ENCODE measurements at places on chromosomes 7 and 10. TPM values are rescaled to one million over a fixed set of nuclear protein-coding genes. Genes with fewer than 3 reads are reported as not detected.

- no peak for DNase-seq
Measured at GRCh38 chr10:29703271-29703670, 68.5 kb upstream of the SVIL start.

DNA sequence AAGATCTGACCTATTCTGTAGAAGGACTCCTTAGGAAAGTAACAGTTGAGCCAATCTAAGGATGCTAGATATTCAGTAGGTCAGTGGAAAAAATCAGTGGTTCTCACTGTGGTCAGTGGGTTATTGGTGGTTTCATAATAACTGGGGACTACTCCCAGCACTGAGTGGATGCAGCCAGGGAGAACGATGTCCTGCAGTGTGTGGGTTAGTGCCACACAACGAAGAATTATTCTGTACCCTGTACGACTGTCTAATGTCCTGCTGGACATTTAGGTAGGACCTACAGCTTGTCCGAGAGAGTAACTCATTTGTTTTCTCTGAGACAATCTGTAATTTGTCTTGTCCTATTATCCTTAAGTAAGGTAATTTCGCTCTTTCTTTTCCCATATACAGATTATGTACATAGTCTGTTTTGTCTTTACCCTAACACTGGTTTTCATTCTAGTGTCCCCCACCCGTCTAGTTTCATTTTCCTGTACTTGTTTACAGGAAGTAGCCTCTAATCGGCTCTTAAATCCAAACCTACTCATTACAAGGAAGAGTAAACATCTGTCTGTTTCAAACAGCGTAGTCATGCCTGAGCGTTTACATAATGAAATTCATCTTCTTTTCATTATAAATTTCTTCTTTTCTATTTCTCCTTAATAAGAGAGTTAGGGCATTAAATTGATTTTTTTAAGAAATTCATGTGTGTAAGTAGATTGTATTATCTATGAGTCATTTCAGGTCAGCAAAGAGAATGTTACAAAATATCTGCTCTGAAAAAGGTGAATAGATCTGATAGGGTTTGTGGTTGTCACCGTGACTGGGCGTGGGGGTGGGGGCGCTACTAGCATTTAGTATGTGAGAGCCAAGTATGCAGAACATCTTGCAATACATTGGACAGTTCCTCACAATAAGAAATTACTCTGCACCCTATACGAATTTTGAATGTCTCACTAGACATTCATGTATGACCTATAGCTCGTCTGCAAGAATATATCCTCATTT, 8.3 kb upstream of the ZC3HAV1L start:
- peak; percentile 74 for DNase-seq

DNA sequence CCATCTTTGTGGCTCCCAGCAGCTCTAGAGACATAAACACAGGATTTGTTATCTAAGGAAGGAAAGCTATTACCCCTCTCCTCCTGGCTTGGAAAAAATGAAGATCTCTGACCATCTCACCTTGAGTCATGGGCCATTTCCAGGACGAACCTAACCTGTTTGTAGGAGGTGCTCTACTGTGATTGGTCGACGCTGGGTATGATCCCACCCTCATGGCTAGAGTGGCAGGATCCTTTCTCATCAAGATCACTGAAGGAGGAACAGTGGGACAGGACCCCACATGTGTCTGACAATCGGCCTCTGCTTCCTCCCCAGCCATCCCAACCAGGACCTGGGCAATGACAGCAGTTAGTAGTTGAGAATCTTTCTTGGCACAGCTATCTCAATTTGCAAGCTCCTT, 144.1 kb downstream of the EMX2 start:
- DNase-seq: no peak

GRCh38 chr10:120508393-120508792, 51.4 kb downstream of the PLPP4 start:
- no peak for DNase-seq

DNA sequence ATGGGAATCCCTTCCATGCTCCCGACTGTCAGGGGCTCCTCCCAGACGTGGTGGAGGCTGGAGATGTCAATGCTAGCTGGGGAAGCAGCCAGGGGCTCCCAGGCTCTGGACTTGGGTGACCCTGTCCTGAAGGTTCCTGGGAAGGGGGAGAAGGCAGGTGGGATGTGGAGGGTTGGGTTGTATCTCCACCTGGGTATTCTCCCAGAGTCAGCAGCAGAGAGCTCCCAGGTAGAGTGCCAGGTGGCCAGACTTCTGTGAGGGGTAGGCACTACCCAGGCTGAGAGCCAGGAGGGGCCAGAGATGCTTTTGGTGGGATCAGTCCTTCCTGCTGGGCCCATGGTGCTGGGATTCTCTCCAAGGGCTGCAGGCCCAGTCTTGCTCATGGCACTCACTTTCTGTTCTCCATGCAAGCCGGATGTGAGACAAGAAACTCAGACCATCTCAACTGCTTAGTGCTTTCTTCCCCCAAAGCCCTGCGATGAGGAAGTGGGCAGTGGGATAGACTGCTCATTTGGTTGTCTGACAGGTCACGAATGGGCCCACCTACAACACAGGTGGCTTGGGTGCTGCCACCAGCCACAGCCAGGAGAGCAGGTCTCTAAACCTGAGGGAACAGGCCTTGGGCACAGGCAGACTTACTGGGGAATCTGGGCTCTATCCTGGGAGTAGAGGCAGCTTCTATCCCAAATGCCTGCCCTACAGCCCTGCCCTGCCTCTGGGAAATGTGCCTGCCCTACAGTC, 52.5 kb upstream of the CAMK2B start:
- DNase-seq: no peak

GRCh38 chr7:76296743-76297740, 5.4 kb upstream of the HSPB1 start:
- DNase-seq: no peak

- no peak for DNase-seq
Measured at GRCh38 chr10:74841265-74841973, 15.0 kb downstream of the KAT6B start.

GRCh38 chr7:134388336-134389019, 70.4 kb downstream of the AKR1B1 start:
- no peak for DNase-seq

GRCh38 chr10:17792991-17793390, 16.2 kb upstream of the MRC1 start:
- no peak for DNase-seq

GRCh38 chr7:80197627-80198026, 63.0 kb downstream of the GNAI1 start:
- DNase-seq: no peak

DNA sequence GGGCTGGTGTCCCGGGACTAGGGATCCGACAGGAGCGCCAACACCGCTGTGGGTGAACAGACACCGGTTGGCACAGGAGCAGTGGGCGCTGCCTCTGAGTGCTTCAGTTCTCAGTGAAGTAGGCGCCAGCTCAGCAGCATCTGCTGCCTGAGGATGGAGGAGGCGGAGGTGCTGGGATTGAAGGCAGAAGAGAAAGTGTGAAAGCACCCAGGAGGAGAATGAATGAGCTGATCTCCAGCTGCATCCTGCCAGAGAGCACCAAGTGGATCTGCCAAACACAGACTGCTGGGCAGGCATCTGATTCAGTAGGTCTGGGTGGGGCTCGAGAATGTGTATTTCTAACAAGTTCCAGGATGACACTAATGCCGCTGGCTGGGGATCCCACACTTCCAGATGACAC, 74.5 kb downstream of the LANCL2 start:
- DNase-seq: no peak

DNA sequence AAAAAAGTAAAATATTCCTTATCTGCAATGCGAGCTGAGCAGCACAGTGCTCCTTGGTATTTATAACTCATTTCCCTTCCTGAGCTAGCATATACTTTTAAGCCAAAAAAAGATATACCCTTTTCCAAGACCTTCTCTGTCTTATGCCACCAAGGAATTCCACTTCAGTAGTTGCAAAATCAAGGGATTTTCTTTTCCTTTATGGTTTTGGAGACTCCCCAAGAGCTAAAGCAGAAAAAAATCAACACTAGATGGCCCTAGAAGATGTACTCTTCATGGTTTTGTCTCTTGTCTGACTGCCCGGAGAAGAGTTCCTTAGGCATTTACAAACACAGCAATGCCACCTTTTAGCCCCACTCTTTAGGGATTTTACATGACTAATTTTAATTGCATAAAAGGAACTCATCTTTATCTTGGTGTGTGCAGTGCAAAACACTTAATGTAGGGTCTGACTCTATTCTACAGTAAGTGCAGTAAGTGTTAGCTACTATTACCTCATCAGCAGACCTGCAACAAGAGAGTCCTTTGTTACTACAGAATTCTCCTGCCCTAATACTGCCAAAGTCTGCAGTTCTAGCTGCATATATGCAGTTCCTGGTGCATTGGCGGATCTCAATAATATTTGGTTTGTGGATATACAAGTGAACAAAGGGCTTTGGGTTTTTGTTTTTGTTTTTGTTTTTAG, 443.3 kb downstream of the GFRA1 start:
- no peak for DNase-seq

GRCh38 chr7:84637568-84638338, 443.2 kb upstream of the SEMA3A start:
- no peak for DNase-seq

GRCh38 chr10:51106311-51106945, 32.1 kb downstream of the PRKG1 start:
- no peak for DNase-seq

DNA sequence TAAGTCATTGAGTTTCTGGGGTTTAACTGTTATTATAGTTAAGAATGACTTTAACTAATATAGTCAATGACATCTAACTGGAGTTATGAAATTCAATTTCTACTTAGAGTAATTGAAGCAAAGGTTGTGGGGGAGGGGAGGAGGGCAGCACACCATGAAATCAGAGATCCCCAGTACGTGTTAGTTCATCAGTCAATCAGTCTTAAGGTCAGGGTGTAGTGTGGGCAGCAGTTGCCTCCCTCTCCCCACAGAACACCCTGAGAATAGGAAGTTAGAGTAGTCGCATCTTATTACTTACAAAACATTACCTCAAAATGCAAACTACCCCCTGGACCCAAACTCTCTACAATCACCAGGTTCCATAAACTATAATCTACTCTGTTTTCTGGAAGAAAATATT, 7.0 kb upstream of the HPS1 start:
- DNase-seq: no peak

DNA sequence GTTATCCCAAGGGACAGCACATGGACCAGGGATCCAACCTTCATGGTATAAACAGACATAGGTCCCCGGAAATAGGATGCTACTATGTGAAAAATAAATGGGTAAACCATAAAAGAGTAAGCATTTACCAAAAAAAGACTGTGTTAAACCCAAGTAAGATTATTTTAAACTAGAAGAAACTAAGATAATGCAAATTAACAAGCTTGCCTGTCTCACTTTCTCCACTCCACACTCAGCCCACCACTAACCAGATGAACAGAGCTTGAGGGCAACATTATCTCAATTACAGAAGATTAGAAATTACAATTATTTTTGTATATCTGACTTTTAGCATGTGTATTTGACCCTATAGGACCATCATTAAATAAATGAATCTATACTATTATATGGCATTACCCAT, 117.2 kb upstream of the CAV2 start:
- no peak for DNase-seq

GRCh38 chr10:125811251-125811650, 11.8 kb downstream of the UROS start:
- no peak for DNase-seq

- no peak for DNase-seq
Measured at GRCh38 chr7:92498557-92498956, 20.8 kb upstream of the ERVW-1 start.

- no peak for DNase-seq
Measured at GRCh38 chr7:111470998-111471397, 91.3 kb downstream of the IMMP2L start.

DNA sequence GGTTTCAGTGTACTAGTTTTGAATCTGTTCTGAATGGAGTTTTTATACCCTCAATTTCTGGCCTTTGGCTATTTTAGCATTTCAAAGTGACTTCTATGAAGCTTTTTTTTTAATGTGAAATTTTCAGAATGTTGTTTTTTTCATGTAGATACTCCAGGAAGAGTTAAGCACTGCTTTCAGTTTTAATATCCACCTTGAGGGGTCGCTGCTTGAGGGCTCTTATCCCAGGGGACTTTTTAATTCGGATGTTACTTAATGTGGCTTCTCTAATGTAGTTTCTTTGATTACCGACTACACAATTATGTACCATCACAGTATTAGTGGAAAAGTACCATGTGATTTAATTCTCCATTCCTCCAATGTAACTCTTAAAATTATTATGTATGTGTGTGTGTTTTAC, 5.2 kb downstream of the IFIT5 start:
- no peak for DNase-seq

DNA sequence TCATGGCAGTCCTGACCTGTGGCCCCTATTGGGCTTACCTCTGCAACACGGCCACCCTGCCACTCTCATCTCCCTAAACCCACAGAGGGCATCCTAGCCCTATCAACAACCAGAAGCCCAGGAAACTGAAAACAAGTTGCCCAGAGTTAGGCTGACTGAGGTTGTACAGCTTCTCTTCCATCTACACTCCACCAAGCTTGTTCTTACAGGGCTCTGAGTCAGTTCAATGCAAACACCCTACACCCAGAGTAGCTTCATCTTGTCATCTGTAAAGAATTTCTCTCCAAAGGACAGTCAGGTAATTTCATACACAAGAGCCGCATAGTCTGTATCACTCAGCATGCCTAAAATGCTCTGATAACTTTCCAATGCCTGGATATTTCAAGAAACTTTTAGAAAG, 175.4 kb downstream of the ARID5B start:
- DNase-seq: no peak

GRCh38 chr7:132904209-132904608, 177.7 kb downstream of the CHCHD3 start:
- no peak for DNase-seq

- DNase-seq: no peak
Measured at GRCh38 chr7:36736899-36737211, 12.6 kb upstream of the AOAH start.

GRCh38 chr7:4690953-4691856, 9.1 kb downstream of the FOXK1 start:
- DNase-seq: no peak

- no peak for DNase-seq
Measured at GRCh38 chr7:137454246-137454724, 110.8 kb upstream of the PTN start.

Gene AOC1
- total RNA-seq: 0.16 TPM

Gene PON1
- not detected for total RNA-seq

Gene PDE6C
- not detected for total RNA-seq

Gene HMX3
- not detected for total RNA-seq

Gene FAM25C
- not detected for total RNA-seq

Gene ST8SIA6
- total RNA-seq: not detected

Gene OTUD1
- 10.2 TPM for total RNA-seq

Gene TDRD1
- 0.11 TPM for total RNA-seq

Gene VGF
- total RNA-seq: 0.41 TPM

Gene CTAGE15
- total RNA-seq: 1.5 TPM

Gene MINDY4
- 1.3 TPM for total RNA-seq
